ENCODE measurements at places on chromosomes 4 and X.

- no peak for DNase-seq
These were observed 37.3 kb downstream of the HCCS start for GRCh38 chrX:11148401-11148800.

DNA sequence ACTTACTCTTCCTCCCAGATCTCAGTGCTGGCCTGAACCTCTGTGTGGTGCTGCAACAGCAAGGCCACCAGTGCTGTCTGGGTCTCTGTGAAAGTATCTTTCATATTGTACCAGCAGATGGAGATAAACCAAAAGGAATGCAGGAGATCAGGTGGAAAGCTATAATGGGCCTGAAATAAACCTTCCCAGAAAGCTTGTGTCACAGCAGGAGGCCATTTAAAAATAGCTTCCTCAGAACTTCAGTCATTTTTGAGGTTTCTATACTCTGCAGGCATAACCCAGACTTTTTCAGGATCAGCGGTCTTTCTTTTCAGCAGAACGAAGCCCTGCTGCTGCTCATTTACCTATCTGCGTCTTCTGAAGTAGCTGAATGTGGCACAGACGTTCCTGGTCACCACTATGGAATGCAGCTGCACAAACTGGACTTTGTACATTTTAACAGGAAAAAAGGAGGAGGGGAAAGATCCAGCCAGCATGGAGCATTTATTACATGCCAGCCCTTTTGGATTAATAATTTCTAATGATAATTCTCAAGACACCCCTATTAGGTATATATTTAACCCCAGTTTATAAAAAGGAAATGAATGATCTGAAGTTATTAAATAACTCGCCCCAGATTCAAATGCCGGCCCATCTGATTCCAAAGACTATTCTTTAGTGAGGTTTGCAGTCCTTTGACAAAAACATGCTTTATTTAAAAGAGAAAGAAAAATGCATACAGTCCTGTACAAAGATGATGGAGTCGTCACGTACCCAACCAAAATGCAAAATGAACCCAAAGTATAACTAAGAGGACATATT is 119.7 kb downstream of the NFKB1 start:
- peak; percentile 84 for DNase-seq

DNA sequence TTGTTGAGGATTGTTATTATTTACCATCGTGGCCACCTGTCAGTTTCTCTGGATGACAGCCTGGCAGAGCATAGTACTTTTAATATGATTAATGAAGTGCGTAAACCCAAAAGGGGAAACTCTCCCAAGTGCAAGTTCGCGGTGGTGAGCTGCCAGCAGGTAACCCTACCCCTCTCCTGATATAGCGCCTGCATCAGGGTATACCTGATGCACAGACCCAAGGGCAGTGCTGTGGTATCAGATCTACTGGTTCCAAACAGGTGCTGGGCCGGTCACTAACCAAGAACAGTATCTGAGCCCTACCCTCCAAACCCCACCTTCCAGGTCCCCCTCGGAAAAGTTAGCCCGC is 1.6 kb downstream of the RNF150 start:
- peak; percentile 29 for DNase-seq

- DNase-seq = no peak
These were observed 16.6 kb downstream of the LRPAP1 start for GRCh38 chr4:3515646-3516045.

- no peak for DNase-seq
These were observed 5.1 kb downstream of the EFHC2 start for GRCh38 chrX:44338361-44338760.

DNA sequence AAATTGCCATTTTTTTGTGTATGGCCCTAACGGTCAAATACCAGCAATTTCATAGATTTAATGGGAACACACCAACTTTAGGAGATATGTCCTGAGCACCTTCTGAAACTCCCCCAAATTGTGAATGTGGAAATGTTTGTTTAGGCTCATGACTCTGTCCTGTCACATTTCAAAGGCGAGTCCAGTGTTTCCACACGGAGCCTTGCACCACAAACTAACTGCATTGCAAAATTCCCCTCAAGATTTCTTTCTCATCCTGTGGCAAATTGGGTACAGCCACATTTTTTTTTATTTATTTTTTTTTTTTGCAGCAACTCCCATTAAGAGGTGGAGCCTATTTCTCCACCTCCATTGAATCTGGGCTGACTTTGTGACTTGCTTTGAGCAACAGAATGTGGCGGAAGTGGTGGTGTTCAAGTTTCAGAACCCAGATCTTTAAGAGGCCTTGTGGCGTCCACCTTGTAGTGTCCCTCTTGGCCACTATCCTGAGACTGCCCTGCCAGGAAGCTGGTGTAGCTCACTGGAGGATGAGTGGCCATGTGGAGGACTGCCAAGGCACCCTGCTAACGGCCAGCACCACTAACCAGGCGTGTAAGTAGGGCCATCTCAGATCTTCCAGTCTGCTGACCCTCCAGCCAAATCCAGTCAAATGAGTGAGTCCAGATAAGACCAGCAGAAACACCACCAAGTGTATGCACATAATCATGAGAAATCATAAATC is 172.4 kb upstream of the SCML1 start:
- peak; percentile 44 for DNase-seq

DNA sequence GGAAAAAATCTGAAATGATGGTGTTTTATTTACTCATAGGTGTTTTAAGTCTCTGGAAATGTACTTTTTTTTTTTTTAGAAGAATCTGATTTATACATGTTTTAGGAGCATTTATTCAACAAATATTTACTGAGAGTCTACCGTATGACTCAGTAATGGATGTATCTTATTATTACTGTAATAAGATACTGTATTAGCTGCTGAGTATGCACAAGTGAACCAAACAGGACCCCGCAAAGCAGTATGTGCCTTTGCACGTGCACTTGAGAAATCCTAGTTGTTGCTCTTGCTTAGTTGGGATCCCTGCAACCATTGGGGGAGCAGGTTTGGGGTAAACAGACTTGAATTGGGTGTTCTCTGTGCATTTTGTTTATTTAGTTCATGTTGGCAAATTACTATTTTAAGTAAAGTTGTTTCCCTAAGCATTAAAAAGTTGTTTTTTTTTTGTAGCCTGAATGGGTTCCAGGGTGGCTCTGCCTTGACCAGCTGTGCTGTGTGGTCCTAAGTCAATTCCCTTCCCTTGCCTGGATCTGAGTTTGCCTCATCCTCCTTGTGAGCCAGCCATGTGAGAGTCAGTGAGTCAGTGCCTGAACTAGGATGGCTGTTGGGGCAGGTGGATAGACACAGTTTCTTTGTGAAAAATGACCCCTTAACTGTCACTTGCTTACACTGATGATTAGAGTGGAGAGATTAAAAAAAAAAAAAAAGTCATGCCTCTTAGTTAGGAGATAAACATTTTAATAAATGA is 27.7 kb downstream of the DCUN1D4 start:
- no peak for DNase-seq

- no peak for DNase-seq
These were observed 9.8 kb upstream of the MSX1 start for GRCh38 chr4:4849524-4850193.

DNA sequence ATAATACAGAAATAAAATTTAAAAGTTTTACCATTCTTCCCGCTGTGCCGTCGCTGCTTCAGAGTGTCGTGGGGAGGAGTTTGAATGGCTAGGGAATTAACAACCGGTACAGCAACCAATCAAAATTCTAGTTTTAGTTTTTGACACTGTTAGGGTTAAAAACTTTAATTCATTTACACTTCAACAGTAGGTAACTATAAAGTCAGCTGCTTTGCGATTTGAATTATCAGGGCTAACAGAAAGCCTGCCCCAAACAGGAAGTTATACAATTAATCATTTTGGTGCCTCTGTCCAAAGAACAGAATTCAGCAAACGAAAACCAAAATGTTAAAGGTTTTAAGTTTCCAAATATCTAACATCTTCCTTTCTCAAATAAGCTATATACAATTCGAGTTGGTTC is 2.3 kb downstream of the HNRNPD start:
- no peak for DNase-seq

GRCh38 chrX:44675362-44676024 is 132.8 kb upstream of the FUNDC1 start:
- DNase-seq = peak; percentile 34

GRCh38 chr4:56959100-56959499 is 18.3 kb downstream of the NOA1 start:
- DNase-seq = no peak

DNA sequence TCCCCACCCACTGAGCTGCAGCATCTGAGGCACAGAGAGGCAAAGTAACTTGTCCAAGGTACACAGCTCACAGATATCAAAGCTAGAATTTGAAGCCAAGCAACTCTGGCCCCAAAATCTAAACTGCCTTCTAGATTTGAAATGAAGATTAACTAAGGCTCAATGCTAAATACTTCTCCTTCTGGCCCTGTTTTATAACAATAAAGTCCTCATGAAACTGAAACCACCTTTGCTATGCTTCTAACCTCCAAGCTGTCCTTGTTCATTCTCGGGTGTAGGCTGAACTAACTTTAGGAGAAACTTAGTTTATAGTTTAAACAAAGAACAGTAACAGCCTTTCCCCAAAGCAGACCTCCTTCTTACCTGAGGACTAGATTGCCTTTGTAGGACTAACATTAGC is 93.6 kb downstream of the DCTD start:
- no peak for DNase-seq

- DNase-seq = no peak
These were observed 325.0 kb downstream of the PCDH7 start for GRCh38 chr4:31045151-31045550.

DNA sequence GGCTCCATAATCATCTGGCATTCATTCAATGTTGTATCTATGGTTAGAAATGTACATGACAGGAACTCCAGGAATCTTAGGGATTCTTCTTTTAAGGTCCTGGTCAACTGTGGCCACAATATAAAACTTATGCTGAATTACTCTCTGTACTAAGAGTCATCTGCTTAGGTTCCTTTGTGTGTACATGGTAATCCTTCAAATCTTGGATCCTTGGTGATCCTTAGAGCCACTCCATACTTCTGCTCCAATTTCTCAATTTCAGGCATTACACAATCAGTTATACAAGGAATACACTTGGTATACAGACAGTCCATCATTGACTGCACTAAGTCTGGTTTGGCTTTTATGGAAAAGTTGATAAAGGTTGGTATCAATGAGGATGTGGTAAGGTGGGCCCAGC is 5.8 kb downstream of the SRD5A3 start:
- no peak for DNase-seq

DNA sequence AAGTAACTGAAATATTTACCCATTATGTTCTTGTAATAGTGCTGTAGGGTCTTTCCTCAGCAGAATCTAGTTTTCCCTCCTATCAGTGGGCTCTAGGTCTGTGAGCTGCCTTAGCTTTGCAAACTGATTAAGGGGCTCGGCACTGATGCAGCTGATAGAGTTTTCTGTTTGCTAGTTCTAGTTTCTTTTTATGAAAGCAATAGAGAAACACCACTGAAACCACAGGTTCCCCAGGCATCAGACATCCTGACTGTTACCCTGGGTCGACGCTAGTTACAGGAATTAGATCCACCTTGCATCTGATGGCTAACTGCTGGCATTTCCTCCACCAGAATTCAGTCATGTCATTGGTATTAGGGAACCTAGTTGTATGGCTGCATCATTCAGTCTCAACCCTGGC is 225.0 kb upstream of the VCX start:
- DNase-seq = no peak

DNA sequence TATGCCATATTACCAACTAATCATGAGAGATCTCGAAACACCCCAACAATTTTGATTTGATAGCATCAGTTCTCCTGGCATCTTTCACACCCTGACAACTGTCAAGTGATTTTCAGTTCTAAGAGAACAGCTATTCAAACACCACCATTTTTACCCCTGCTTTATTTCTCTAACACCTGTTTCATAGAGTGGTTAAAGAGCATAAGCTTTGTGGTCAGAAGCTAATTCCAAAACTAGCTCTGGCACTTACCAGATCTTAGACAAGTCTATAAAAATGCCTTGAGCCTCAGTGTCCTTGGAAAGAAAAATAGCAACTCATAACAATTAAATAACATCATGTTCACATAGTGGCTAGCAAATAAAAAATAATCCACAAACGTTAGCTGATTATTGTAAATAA is 17.9 kb downstream of the PPA2 start:
- DNase-seq = no peak

DNA sequence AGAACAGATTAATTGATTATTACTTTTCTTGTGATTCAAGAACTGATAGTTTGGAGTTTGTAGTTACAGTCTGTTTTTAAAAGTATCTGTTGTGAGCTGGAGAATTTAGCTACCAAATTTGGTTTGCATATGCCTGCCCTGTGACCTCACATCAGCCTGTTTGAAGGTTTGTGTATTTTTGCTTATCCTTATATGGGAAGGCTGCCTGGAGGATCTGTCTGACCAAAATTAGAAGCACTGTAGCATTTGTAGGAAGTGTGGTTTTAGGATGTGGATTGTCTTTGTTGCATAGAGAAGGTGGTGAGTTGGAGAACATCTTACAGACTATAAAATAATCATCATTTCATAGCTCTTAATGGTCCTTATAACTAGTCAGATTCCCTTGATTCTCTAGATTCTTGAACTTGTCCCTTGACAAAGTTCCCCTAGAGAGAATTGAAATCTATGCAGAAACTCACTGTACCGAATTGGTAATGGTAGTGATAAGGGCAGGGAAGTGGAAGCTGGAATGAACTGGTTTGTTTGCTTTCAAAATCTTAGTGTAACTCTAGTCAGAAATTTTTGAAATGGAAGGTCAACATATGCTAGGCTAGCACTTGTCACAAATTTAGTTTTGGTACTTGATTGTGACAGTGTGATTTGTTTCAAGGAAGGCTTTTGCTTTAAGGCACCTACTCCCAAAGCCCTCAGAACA is 57.3 kb downstream of the SH3BGRL start:
- DNase-seq = no peak

DNA sequence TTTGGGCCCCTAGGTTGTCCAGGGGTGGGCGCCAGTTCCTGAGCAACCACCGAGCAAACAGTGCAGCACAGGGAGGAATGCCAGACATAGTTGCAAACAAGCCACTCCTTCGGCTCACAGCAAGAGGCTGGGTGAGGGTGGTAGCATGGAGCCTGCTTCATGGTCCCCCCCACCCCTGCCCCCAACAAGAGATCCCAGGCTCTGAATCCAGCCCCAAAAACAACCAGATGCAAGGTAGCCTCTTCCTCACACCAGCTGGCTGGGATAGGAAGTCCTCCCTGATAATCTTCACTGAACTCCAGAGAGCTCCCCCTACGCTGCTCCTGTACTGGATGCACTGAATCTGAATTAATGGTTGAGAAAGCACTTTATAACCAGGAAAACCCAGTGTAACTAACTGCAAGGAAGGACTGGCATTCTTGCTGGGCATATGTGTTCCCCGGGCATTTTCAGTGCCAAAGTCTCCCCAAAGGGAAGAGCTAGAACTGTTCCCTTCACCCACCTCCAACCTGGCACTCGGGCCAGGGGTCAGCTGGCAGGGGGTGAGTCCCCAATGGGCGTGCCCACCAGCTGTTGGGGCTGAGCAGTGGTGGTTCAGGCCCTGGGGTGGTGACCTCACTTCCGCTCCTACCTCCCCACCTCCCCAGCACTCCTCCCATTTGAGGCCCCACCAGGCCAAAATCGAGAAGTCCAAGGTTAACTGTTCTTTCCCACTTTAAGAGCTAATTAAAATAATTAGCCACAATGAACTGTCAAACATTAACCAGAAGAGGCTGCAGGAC is 1.5 kb downstream of the ELF4 start:
- no peak for DNase-seq

- no peak for DNase-seq
These were observed 325.2 kb downstream of the NR3C2 start for GRCh38 chr4:148116969-148117368.

GRCh38 chr4:41957634-41958033 is 22.4 kb downstream of the TMEM33 start:
- DNase-seq = peak; percentile 14
